ENCODE measurements at places on chromosomes 7 and 10.

- no peak for DNase-seq
These were observed 13.3 kb downstream of the DHTKD1 start for GRCh38 chr10:12081879-12082557.

GRCh38 chr10:35607475-35608327, 2.6 kb downstream of the GJD4 start:
- no peak for DNase-seq

- DNase-seq = no peak
These were observed 40.8 kb upstream of the CTBP2 start for GRCh38 chr10:125201108-125201524.

DNA sequence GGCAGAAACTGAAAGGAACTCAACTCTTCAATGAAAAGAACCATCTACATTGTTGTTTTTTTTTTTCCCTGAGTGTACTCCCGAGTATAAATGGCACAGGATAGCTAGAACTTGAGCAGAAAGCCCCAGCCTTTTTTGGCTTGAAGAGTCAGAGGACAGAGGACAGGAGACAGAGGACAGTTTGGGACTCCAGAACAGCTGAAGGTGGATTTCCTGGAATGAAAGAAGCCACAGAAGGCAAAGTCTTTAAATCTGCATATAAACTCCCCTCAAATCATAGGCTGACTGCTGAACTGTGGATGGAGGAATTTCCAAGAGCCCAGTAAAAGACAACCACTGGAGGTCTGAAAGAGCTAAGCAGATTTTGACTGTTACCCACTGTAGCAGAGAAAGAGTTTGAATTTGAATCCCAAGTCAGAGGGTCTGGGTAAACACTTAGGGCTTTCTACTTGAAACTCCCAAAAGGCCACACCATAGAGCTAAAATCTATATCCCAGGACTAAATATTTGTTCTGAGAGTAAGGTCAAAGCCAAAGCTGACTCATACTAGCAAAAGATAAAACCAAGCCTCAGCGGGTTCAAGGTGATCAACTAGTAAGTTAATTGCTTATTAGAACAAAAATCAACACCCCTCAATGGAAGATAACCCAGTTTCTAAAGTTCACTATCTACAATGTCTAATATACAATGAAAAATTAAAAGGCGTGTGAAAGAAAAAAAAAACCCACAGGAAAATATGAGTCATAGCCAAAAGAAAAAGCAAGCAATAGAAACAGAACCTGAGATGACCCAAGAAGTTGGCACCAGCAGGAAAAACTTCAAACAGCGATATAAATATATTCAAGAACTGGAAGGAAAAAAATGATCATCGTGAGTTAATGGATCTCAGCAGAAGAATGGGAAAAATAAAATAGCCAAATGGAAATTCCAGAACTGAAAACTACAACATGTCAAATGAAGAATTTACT, 1.8 kb upstream of the OPN1SW start:
- DNase-seq = no peak

DNA sequence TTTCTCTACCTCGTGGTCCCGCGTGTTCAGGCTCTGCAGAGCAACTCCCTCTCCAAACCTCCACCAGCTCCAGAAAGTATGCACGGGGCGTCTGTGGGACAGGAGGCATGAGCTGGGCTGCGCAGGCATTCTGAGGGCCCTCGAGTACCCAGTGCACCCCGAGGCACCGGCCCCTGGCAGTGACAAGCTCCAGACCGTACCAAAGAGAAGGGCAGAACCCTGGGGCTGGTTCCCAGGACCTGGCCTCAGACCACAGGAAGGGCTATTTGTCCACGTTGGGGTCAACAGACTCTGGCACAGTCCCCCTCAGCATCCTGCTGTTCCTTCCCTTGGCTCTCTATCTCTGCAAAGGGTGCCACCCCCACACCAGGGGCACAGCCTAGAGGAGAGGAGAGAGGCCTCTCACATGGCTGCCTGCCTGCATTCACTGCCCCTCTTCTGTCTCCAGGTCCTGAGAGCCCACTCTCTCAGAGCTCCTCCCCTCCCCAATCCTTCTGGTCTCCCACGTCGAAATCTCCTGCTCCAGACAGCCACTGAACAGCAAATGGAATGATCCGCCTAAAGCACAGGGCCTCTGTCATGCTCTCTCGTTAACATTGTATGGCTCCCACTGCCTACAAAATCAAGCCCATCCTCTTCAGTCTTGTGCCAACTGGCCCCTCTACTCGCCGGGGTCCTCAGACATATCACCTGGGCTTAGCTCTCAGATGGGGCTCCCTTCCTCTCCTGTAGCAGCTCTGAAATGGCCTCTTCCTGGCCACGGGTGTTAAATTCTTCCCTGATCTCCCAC, 96.3 kb downstream of the OAT start:
- no peak for DNase-seq
